ENCODE measurements at places on chromosomes 12 and 14.

- no peak for DNase-seq
Observed at GRCh38 chr14:37583358-37584210, 11.5 kb downstream of the FOXA1 start.

DNA sequence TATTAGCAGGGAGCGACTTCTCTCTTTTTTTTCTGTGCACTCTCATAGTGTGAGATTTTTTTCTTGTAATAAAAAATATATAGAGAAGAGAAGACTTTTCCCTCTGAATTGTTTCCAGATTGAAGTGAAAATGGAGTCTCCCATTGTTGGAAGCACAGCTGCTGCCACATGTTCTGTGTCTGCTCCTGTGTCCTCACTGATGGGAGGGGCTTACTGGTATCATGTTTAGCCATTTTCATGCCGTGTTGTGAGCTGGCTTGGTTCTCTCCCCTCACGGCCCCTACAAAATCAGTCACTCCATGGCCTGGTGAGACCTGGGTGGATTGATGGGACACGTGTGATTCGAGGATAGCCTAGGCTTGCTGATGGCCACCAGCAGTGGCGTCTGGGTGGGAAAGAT, 379.7 kb upstream of the DDHD1 start:
- DNase-seq, result no peak

DNA sequence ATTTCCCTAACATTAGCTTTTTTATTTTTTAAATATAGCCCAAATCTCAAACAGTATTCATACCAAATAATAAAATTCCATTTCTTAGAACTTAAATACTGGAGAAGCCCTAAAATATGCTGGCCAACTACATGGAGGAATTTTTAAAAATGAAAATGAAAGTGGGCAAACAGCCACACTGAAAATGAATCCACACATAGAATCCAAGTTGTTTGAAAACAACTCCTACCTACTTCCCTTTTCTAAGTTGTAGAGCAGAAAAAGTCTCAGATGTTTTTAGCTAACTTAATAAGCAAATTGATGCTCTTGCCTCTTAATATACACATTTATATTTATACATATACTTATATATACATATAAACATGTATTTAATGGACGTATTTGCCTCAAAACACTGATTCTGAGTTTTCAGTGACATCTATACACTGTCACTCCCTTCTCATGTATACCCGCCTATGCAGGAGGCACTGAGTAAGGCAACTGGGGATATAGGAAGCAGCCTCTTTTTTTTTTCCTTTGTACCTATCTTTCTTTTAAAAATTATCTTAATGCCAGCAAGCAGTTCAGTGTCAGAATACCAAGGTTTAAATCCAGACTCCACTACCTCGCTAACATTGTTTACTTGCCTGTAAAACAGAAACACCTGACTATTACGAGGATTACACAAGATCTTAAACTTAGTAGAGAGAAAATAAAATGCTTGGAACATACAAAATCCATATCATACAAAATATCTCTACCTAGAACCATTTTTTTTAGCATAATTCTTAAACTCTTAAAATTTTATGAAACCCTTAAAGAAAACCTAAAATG, 13.3 kb downstream of the DICER1 start:
- DNase-seq, result no peak

GRCh38 chr12:77488041-77488620, 342.6 kb upstream of the NAV3 start:
- DNase-seq, result no peak

DNA sequence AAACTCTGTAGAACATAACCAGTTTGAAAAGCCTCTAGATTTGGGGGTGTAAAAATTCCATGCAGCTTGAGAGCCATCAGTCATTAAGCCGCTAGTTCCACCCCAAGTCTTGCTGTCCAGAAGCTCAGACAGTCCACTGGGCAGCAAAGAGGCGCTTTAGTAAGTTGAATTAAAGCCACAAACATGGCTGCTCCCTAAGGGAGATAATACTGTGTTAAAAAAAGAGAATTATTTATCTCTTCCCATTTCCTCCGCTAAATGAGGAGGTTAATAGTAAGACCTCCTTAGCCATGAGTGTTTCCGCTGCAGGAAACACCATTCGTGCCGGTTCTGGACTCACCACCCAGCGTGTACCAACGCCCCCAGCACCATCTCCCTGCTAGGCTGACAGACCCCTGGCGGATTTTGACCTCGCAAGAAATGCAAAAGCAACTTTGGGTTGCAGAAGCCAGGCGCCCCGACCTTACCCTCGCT, 536 bp downstream of the TM7SF3 start:
- DNase-seq, result no peak

DNA sequence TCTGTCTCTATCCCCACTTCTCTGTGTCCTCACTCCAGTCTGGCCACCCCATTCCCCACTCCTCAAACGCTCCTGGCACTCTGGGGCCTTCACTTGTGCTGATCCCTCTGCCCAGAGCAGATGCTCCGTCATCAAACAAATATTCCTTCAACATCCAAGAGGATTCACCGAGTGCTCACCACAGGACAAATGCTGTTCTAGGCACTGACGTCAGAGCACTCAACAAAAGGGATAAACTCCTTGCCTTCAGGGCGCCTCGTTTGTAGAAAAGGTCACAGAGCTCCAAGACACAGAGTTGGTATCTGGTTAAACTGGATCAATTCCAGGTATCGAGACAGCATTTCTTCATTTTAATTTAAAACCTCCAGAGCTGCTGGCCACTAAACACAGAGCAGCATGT, 35.3 kb downstream of the PSMC1 start:
- DNase-seq, result no peak

GRCh38 chr12:63869656-63870055, 25.2 kb downstream of the SRGAP1 start:
- no peak for DNase-seq

GRCh38 chr12:29503283-29503682, 5.8 kb upstream of the OVCH1 start:
- DNase-seq, result no peak

DNA sequence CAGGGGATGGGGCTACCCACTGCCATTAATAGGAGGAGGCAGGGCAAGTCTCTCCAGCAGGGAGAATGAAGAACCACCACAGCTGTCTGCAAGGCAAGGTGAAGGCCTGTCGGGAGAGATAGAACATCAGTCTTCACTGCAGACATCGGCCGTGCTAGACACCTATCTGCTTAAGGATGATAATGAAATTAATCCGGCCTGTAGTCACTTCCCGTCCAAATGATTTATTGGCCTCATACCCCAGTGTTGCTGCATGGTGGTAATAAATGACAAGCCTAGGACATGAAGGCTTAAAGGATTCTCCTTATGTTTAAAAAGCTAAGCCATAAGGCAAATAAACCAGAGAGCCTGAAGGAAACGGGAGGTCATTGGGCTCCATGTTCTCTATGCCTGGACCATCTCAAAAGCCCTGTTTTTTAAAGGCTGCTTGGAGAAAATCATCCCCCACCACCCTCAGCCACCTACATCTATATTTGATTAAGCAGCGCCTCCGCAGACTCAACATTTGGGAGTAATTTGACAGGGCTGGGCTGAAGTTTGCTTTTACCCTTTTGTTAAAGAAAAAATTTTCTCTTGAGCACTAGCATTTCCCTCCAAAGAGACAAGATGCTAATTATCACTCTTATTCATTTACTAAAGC, 137.7 kb downstream of the PLXNC1 start:
- no peak for DNase-seq

DNA sequence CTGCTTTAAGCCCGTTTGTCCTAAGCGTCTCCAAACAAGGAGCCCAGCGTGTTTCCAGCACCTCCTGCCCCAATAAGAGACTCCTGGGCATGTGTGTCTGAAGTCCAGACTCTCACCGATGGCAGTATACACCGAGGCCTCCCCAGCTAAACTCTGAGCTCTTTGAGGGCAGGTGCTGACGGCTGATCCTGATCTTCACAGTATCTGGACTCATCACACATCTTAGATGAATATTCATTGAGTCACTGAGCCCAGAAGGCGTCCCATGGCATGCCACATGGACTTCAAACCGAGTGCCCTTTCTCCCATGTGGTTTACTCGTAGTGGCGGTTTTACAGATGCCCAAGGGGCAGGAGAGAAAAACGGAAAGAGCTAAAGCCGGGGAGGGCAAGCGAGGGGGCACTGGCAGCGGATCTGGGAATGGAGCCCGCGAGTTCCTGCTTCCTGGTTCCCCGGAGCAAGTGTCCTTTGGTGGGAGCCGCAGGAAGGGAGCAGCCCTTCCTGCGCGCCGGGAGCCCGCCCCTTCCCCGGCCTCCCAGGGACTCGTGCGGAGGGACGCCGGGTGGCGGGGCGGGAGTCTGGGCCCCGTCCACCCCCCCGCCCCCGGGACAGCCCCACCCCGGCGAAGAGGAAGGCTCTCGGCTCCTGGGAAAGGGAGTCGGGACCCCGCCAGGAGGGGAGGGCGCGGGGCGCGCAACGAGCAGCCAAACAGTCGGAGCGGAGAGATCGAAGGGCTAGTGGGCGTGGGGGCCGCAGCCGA, 585 bp upstream of the TEAD4 start:
- no peak for DNase-seq

GRCh38 chr12:59084511-59085375, 164.4 kb upstream of the LRIG3 start:
- DNase-seq, result no peak

DNA sequence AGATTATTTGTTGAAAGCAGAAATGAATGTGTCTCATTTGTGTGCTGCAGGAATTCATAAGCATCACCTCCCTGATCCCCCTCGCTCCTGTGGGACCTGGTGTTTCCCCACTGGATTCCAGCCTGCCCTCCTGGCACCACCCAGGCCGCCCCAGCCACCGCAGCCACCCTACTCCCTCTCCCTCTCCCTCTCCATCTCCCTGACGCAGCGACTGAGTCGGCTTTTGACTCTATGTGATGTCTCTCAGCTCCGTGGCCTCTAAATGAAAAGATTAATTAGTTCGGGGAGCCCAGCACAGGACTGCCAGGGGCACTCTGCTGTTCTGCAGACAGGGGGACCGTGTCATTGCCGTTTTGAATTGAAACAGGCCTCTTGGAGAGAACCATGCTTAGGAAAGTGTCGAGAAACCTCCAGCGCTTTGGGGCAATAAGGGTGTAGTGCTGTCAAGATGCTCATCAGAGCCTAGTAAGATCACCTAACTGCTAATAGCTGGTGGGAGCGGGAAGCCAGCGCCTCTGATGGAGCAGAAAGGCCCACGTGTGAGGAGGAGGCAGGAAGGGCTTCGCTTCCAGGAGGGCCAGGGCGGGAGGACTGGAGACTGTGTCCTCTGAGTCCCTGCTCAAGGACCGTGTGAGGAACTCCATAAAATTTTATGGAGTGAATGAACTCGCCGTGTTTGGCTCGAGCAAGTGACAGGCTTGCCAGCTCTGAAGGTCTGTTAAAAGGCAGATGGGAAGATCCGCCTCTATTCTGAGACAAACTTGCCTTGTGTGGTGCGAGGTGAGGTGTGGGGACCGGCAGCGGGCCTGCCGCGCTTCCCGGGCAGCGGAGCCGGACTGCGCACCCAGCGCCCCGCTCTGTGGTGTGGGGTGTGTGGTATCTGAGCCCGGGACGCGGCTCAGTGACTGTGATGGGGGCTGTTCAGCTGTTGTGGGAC, 157.4 kb upstream of the C14orf180 start:
- DNase-seq, result no peak

Measured in stimulated activated CD8-positive, alpha-beta memory T cell treated with anti-CD3 and anti-CD28 coated beads, Interleukin-4, amount 100 ng/mL, for 1 hour (primary cell).